ENCODE measurements at places on chromosomes 16 and 17.

DNA sequence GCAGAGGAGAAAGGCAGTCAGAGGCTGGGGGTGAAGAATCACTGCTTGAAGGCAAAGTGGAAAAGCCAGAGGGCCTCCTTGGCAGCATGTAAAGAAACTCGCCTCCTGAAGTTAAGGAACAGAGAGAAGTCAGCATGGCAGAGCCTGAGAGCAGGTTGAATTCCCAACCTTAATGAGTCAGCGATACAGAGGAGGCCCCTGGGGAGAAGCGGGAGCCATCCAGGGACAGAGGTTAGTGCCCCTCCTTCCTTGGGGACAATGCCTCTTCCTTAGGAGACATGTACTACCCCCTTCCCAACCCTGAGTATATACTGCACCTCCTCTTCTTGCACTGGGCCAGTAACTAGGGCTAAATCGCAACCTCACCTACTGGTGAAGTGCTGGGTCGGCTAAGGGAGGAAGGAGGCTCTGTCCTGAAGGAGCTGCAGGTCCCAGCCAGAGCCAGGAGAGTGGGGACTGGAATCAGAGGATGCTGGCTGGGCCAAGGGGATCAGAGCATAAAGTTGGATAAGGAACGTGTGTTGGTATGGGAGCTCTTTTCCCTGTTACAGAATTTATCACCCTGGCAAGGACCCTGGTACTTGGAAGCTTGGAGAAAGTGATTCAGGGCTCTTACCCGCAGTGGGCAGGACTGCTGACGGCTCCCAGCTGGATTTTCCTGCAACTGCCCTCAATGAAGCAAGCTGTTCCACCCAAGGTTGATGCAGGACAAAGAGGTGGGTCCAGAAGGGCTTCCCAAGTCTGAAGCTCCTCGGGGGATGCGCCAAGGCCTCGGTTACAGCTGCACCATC lies 5.4 kb upstream of the AANAT start:
- no peak for DNase-seq

DNA sequence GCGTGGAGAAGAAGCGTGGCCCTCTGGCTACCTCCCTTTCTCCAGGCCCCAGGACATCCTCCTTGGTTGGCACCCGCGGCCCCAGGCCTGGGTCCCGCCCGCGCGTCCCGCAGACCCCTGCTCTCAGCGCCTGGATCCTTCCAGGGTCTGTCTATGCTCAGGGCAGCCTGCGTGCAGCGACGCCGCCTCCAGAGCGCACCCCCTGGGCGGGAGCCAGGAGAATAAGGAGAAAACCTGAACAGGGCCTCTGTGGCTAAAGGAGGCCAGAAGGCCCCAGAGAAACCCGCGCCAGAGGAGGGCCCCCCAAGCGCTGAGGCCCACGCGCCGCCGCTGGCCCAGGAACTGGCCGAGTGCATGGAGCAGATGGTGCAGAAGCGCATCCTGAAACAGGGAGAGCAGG lies 40.4 kb upstream of the DNAJA2 start:
- DNase-seq = no peak

DNA sequence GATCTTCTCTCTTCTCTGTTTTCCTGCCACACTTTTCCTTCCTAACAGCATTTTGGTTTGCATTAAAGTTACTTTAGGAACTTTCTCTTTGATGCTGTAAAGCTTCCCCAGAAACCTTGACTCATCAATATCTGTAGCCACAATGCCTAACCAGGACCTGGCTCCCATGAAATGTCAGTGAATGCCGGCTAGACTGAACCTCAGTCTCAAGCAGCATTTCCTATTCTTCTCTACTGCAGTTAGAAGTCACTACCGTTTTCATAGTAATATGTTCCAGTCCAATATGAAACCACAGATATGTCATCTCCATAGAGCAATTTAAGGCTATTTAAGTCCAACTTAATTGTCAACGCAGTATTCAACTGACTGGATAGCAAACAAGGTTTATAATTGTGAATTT lies 28.9 kb downstream of the ITFG1 start:
- DNase-seq = no peak

DNA sequence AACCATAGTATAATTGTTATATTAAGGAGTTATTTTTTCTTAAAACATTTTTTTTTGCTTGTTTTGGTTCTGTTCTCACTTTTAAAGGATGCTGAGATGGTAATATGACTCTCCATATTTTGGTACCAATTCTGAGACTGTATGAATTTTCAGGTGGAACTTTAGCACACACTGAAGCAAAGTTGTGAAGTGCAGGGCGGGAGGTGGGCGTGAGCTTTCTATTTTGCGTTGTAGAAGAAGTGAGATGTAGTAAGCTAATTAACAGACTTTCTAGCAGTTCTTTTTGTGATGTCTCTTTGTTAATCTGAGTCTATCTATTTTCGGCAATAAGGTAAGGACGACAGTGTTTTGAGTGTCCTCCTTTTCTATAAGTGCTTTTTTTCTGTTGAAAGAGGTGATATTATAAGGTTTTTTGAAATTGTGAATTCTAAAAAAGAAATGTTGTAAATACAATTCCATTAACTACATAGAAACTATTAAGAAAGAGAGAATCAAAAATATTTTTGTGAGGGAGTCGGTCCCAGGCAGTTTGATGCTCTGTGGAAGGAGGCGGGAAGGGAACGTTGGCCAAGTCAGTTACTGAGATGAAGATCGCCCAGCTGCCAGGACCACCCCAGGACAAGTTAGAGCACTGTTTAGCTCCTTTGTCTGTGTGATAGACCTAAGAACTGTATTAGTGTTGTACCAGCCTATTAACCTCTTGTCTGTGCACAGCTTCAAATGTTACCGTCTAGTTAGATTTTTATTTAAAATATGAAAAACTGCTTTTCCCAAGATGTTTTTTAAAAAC lies 65.0 kb downstream of the CCDC182 start:
- DNase-seq = no peak

DNA sequence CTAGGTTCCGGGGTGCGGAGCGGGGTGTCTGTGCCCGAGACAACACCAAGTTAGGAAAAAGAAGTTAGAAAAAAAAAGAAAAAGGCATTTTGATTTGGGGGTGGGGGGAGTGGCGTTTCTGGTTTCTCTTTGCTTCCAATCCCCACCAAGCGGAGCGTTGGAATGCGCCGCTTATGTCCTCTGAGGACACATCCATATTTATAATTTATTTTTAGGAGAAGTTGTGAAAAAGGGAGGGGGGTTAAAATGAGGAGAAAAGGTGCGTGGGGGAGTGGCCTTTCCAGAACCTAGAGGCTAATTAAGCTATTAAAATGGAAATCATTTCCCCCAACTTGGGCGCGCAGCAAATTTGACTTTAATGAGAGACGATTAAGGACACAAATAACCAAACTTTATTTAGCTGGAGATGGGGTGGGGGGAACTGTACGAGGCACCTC lies 232.1 kb downstream of the MRTFB start:
- no peak for DNase-seq

DNA sequence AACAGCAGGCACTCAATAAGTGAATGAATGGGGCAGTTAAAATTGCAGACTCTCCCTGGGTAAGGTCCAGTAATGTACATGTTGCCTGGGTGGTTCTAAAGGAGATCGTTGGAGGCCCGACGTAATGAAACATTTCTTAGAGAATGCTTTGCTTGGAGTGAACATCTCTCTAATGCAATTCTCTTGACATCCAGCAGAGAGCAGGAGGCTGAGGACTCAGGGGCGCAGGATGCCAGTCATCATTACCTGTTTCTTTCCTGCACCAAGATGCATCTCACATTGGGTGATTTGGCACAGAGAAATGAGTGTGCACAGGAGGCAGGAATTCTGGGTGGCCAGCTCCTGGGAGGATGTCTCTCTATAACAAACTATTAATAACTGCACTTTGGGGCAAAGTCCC lies 130.3 kb upstream of the RBBP6 start:
- DNase-seq = no peak

- no peak for DNase-seq
Measured at GRCh38 chr16:50999181-50999580, 151.9 kb downstream of the SALL1 start.

DNA sequence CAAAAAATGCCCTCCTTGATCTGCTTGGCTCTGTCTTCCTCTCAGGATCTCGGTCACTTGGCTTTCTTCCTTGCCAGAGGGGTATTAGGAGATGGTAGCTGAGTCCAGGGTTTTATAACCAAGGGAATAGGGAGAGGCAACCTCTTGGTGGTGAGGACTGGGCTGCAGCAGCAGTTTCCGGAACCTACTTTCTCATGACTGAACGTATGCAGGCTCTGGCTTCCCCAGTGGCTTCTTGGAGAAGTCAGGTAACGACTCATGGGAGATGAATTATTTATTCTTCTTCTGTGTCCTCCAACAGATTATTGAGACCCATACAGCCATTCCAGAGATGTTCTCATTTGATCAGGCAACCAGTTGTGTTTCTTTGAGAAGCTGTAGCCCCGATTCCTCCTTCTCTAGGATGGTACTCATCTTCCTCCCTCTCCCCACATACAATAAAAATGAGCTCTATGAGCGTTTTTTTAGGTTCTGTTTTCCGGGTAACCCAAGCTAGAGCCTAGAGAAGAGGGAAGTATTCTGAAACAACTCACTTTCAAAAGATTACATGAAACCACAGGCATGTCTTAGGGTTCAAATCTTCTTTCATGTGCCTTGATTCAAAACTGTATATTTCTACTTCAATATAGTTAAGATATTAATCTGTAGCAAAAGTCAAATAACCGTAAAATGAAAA lies 22.3 kb upstream of the DHX40 start:
- DNase-seq = no peak

DNA sequence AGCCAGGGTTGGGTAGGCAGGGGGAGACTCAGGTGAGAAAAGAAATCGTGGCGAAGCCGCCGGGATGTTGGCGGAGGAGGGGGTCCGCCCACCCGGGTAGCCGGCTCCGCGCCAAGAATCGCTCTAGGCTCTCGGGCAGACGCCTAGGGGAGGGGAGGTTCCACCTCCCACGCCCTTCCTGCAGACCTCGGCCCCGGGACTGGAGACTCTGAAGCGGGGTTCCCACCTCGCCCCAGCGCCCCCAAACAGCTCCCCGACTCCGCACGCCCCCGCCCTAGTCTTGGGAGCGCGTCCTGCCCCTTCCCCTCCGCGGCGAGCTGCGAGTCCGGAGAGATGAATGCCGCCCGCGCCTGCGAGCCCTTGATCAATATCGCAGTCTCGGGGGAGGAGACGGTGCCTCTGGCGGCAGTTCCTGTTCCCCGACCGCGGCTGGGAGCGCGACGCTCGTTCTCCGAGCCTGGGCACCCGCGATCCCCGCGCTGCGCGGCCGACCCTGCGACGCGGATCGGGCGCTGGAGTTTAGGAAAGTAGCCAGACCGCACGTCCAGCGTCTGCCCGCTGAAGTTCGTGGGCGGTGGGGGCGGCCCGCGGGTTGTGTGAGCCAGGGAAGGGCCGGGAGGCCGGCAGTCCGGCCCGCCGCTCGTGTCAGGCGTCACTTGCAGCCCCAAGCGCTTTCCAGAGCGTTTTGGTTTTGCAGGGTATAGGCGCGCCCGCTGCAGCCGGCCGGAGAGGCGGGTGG lies 790 bp downstream of the CRHR1 start:
- no peak for DNase-seq

GRCh38 chr17:42422958-42423712 lies at the start of gene CAVIN1:
TSS of gene CAVIN1 (minus strand) at chr17:42423256. CDS start at chr17:42423097, 159 bp downstream.
- no peak for DNase-seq
